Foreskin melanocyte (primary cell): ENCODE measurements at places on chromosomes 3 and 15.

- no peak for DNase-seq
These were observed 3.1 kb downstream of the APBA2 start for GRCh38 chr15:28888900-28889299.

GRCh38 chr3:12962292-12962691 is 110.9 kb downstream of the IQSEC1 start:
- DNase-seq, result no peak

GRCh38 chr3:47613722-47614121 is 35.1 kb upstream of the CSPG5 start:
- DNase-seq, result no peak

- no peak for DNase-seq
These were observed 35.2 kb upstream of the MYLK start for GRCh38 chr3:123919353-123919752.

- no peak for DNase-seq
These were observed 3.3 kb downstream of the OXTR start for GRCh38 chr3:8766148-8766547.

- no peak for DNase-seq
These were observed 28.7 kb upstream of the ZNF148 start for GRCh38 chr3:125403789-125404188.

- no peak for DNase-seq
These were observed 5.1 kb downstream of the SPTBN5 start for GRCh38 chr15:41888662-41889253.
